ENCODE measurements at places on chromosomes 5 and 9. TPM values are rescaled to one million over a fixed set of nuclear protein-coding genes. Genes with fewer than 3 reads are reported as not detected.

Gene TMEM215
- not detected for total RNA-seq

Gene BARHL1
- not detected for total RNA-seq

Gene TEX10
- 15.8 TPM for total RNA-seq

Gene PTGR1
- total RNA-seq = 28.0 TPM

Gene GCNT4
- 0.69 TPM for total RNA-seq

Gene CRHBP
- total RNA-seq = 16.1 TPM

Gene TNC
- total RNA-seq = 5.1 TPM

Gene AIF1L
- 121 TPM for total RNA-seq

Gene C1QTNF3
- 3.3 TPM for total RNA-seq

Gene HEXB
- 128 TPM for total RNA-seq

Gene SAXO1
- total RNA-seq = not detected

Gene CDKN2A
- 3.0 TPM for total RNA-seq

Gene GRXCR2
- not detected for total RNA-seq

Gene WNT8A
- total RNA-seq = not detected

Gene C9orf153
- total RNA-seq = 2.8 TPM

Gene PCDHB9
- total RNA-seq = 4.7 TPM

Gene SNCAIP
- 36.3 TPM for total RNA-seq

Gene PTPN3
- total RNA-seq = 14.6 TPM

Gene OSMR
- 51.7 TPM for total RNA-seq

Gene ARHGEF39
- not detected for total RNA-seq

Gene CCDC180
- total RNA-seq = 6.1 TPM

Gene SCGB3A1
- total RNA-seq = not detected

Gene PCDHB1
- under 0.01 TPM for total RNA-seq

Gene ADGRD2
- not detected for total RNA-seq

Gene FBXW2
- 41.7 TPM for total RNA-seq

Gene BTNL8
- total RNA-seq = 3.0 TPM

Gene PCDHGB6
- total RNA-seq = 5.8 TPM

Gene SLC12A2
- total RNA-seq = 24.1 TPM

Gene SPINK7
- total RNA-seq = not detected

Gene PCDHGA11
- total RNA-seq = 4.9 TPM
